ENCODE measurements at places on chromosomes 7 and 10.
A peak's percentile ranks its signal among the peaks of the same experiment; 100 is the strongest.

DNA sequence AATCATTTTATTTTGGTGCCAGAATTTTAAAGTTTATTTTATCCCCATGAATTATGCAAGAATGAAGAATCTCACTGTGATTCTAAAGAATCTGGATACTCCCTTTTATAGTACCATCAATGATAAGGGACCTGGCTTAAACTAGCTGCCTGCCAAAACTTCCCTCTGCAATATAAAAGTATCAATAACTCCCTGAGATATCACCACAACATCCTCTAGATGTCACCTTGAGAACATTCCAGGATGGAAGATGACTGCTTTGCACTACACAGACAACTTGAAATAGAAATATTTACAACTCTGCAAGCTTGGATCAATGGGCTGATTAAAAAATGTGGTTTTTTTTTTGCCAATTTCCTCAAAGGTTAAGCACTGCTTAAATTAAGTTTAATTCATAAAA, 142.1 kb downstream of the SLC25A13 start:
- no peak for DNase-seq

DNA sequence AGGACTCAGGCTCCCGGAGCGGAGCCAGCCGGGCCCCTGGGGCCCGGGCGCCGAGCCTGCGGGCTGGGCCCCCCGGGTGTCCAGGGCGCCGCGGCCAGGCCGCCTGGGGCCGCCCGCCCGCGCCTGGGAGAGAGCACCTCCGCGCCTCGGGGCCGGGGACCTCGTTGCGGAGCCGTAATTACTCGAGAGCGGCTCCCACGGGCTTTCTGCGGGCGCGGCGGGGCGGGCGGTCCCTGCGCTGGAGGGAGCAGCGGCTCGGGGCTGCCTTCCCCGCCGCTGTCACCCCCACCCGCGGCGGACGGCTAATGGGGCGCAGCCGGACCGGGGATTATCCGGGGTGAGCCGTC, 1.5 kb downstream of the GNB2 start:
- DNase-seq: no peak

DNA sequence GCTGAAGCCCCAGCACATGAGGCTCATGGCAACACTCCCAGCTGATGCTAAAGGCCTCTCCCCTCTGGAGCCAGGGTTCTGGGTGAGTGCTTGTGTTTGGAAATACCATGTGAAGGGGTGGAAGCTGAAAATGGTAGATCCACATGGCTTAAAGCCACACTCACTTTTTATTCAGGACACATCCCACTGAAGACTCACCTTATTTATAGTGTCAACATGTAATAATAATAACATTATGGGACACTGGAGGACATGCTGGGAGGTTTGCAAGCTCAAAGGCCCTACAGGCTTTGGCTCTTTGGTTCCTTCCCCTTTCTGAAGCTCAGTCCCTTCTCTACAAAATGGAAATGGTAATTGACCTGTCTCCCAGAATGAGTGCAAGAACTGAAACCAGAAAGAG, 318.0 kb downstream of the GRID1 start:
- DNase-seq: no peak

DNA sequence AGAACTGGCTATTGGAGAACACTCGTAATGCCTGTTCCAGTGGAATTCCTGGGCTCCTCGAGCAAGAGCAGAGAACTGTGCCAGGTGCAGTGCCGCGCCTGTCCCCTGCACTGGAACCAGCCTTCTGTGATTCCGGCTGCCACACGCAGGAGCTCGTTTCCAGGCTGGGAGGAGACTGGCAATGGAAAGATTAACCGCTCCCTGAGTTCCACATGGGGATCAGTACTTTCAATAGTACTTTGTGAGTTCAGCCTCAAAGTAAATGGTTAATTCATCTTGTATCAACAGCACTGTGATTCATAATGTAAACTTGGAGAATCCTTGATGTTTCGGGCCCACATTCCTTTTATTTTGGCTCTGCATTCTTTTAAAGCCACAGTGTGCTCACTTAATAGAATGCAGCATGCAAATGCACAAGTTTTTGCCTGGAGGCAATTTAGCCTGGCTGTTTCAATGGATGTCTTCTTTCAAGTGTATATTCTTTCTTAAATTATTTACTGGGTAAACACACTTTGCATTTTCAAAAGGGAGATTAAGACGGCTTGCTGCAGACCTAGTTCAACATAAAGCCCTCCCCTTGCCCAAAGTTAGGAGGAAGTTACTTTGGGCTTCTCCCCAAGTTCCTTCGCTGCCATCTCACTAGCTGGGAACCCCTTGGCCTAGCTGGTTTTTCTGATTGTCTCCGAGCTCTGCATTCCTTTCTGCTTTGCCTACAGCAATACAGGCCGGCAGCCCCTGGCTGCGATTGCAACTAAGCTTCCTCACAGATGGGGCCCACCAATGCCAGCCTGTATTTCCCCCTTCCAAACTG, 138.1 kb upstream of the TCF7L2 start:
- peak; percentile 93 for DNase-seq

GRCh38 chr10:17406036-17406834, 48.2 kb downstream of the ST8SIA6 start:
- no peak for DNase-seq

- peak; percentile 3 for DNase-seq
Observed at GRCh38 chr10:84138478-84139125, 707 bp upstream of the GHITM start.

GRCh38 chr7:29197916-29198315, 3.3 kb downstream of the CHN2 start:
- no peak for DNase-seq

GRCh38 chr10:43665054-43665453, 16.4 kb upstream of the ZNF32 start:
- DNase-seq: no peak

GRCh38 chr10:70952401-70952800, 64.0 kb upstream of the PCBD1 start:
- DNase-seq: no peak

DNA sequence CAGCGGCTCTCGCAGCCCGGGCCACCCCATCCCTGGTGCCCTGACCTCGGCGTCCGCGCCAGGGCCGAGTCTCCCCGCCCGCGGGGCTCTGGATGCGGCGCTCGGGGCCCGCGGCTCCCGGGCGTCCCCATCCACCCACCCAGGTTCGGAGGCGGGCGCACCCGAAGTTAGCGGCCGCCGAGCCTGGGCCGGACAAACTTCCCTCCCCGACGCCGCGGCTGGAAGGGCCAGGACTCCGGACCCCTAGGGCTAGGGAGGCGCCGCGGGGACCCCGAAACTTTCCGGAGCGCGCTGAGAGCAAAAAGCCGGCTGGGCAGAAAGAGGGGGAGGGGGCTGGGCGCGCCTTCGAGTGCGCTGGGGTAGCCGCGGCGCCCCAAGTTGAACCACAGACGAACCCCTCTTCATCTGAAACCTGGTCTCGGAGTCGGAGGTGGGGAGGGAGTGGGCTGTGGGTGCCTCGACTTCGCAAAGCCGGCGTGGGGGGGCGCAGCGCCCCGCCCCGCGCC, 3.7 kb upstream of the ELFN1 start:
- DNase-seq: peak; percentile 53

GRCh38 chr7:131173145-131173890, 154.4 kb upstream of the MKLN1 start:
- DNase-seq: peak; percentile 31

- peak; percentile 54 for DNase-seq
Observed at GRCh38 chr10:110664483-110665420, 20.6 kb downstream of the RBM20 start.

DNA sequence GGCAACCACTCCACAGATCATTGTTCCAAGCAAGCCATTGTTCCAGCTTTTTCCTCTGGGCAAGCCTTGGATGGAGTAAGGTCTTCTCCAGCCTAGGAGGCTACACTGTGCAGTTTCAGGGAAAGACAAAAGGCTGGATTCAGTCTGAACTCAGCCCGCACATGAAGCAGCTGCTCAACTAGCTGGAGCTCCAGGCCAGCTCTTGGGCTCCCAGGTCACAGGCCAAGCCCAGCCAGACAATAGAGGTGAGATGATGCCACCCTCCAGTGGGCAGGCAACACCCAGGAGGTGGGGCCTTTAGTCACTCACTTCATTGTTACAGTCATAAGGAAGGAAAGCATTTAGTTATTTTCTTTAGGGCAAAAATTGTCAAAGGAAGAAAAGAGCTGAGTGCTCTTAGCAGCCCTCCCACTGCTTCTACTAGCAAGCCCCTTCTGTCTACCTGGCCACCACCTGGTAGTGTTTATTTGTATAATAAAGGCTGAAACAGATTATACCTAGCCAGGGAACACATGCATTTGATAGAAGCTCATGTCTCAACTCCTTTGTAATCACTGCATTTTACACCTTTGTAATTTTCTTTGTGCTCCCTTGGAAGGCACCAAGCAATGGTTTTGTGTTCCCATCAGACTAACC, 253.4 kb downstream of the WDR11 start:
- DNase-seq: no peak

- DNase-seq: no peak
Observed at GRCh38 chr7:18226598-18226997, 199.0 kb upstream of the PRPS1L1 start.

DNA sequence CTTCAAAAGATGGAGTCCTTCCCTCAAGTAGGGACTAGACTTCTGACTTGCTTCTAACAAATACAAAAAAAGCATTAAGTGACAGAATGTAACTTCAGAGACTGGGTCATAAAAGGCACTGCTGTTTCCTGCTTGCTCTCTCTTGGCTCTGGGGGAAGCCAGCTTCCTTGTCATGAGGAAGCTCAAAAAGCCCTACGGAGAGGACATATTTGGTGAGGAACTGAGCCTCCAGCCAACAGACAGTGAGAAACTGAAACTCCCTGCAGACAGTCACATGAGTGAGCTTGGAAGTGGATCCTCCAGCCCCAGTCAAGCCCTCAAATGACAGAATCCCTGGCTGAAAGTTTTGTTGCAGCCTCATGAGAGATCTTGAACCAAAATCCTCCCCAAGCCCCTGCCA, 26.3 kb upstream of the SLC35G1 start:
- DNase-seq: no peak

DNA sequence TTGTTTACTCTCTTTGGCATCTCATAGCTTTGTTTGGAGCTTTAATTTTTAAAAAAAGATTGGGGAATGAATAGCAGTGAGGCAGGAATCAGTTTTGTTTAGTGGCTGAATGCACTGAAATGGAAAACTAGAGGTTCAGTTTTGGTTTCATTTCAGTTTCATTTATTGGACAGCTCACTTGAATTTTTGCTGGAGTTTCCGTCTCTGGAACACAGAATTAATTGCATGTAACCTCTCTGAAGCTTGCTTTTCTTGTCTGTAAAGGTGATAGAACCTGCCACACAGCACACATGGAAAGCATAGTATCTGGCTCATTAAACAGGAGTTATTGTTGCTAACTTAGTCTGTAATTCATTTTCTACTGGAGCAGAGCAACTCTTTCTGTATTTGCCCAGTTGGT, 7.1 kb downstream of the GRM8 start:
- DNase-seq: no peak

DNA sequence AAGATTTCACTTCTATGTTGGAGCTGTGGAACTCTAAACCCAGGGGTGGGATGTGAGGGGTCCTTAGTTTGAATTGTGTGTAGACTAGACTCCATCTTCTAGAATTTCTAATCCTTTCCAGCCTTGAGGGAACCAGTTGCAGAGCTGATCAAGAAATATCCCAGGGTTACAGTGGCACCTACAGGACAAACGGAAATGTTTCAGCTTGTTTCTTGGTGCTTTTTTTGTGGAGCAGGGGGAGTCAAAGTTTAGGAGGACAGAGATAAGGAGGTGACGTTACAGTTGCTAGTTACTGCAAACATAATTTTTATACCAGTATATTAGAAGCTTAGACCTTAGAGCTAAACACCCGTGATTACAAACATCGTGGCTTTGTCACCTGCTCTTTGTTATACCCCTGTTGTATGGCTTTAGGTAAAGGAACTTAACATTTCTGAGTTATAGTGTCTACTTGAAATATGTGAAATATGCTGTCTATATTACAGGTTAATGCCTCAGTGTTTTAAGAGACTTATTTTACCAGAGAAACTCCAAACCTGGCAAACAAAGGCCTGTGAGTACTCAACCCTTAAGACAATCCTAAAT, 84.5 kb upstream of the DYNC1I1 start:
- DNase-seq: peak; percentile 9

Data from AG08395 (cell line).